ENCODE measurements at places on chromosomes 7 and 10. TPM values are rescaled to one million over a fixed set of nuclear protein-coding genes. Genes with fewer than 3 reads are reported as not detected.

KIAA1549 gene
- 1.7 TPM for total RNA-seq

TRPV6 gene
- total RNA-seq = not detected

DOCK1 gene
- 35.8 TPM for total RNA-seq

C10orf105 gene
- 0.14 TPM for total RNA-seq

RAPGEF5 gene
- 3.3 TPM for total RNA-seq

CALD1 gene
- total RNA-seq = 94.7 TPM

LAMB1 gene
- 91.7 TPM for total RNA-seq

SPDYE1 gene
- not detected for total RNA-seq

ITGA8 gene
- total RNA-seq = not detected

ABLIM1 gene
- total RNA-seq = 76.6 TPM

TFR2 gene
- total RNA-seq = 0.71 TPM

CEP55 gene
- total RNA-seq = 36.9 TPM

PAX4 gene
- total RNA-seq = not detected

C10orf90 gene
- not detected for total RNA-seq

PODXL gene
- 0.85 TPM for total RNA-seq

SPDYE2 gene
- total RNA-seq = not detected

NKX1-2 gene
- total RNA-seq = 3.3 TPM

CALML3 gene
- 7.7 TPM for total RNA-seq

MSS51 gene
- 0.28 TPM for total RNA-seq

HOXA5 gene
- total RNA-seq = not detected

FAM180A gene
- not detected for total RNA-seq

BAIAP2L1 gene
- total RNA-seq = 29.0 TPM

HABP2 gene
- not detected for total RNA-seq

GRID1 gene
- total RNA-seq = not detected

JCAD gene
- 0.35 TPM for total RNA-seq

THNSL1 gene
- 2.8 TPM for total RNA-seq

AKR1C2 gene
- total RNA-seq = 167 TPM

PCLO gene
- total RNA-seq = 3.1 TPM

OR6B1 gene
- not detected for total RNA-seq

SNCG gene
- total RNA-seq = 8.9 TPM

EIF3A gene
- total RNA-seq = 78.3 TPM

PTPRZ1 gene
- total RNA-seq = 22.5 TPM

EN2 gene
- not detected for total RNA-seq

UBE2D4 gene
- 2.0 TPM for total RNA-seq

GOT1 gene
- 30.0 TPM for total RNA-seq

RHOBTB1 gene
- 4.8 TPM for total RNA-seq

Data from airway epithelial cell (primary cell).